ENCODE measurements at places on chromosomes 7 and 10.

DNA sequence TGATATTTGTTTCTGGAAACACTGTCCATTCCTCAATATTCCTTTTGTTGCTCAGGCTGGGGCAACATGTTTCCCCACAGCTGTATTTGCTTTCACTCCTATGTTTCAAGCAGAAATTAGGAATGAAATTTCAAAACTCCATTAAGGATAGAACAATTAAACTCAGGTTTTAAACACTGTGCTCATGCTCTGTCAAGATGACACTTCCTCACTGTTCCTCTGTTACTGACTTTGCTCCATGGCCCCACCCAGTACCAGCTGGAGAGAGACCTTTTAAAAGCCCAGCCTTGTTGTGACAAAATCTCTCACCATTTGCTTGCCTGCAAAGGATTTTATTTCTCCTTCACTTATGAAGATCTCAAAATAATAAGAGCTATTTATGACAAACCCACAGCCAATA is 197.4 kb downstream of the ELMO1 start:
- no peak for DNase-seq

GRCh38 chr7:150860978-150861295 is 8.6 kb downstream of the AOC1 start:
- no peak for DNase-seq

DNA sequence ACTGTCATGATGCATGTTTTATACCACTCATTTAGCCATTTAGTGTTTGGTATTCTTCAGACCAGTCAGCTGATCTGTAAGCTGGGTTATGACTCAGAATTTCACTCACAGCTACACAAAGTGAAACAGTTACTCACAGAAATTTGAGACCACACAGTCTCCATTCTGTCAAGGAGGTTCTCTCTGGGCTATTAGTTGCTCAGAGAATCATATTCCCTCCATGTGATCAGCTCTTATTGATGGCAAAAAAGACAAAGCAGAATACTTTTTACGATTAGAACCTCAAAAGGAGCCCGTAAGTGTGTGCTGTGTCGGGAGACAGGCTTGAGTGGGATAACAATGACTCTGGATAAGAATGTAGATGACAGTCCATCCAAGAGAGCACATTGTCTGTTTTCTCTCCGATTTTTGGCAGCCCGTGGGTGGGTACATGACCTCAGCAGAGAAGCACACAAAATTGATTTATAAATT is 277.6 kb upstream of the SORCS1 start:
- DNase-seq, result no peak

DNA sequence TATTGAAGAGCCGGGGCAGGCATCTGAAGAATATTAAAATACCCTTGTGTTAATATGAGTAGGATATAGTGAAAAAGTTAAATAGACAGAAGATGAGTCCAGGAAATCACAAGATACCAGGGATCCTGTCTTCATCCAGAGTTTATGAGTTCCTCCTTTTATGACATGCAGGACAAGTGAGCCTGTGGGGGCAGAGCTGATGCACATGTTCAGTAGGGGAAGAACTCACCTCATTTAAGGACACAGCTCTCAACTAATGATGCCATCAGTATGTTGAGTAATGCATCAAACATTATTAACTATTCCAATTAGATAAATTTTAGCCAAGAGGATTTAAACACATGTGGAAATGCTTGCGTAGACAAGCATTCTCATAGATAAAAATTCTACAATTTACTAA is 435.8 kb upstream of the AKR1E2 start:
- DNase-seq, result no peak

GRCh38 chr10:129055986-129056385 is 411.1 kb upstream of the MGMT start:
- DNase-seq, result no peak
